Osteocyte (in vitro differentiated cells): ENCODE measurements at places on chromosomes 16 and 17. TPM values are rescaled to one million over a fixed set of nuclear protein-coding genes. Genes with fewer than 3 reads are reported as not detected.

- H3K4me3 ChIP-seq = no peak overlapping the region
- H3K4me1 ChIP-seq = peaks cover 6% of the 10 kb centered on the region
- no peak overlapping the region for H3K27ac ChIP-seq
Observed at GRCh38 chr17:36920032-36921005, 17.0 kb upstream of the LHX1 start.

DNA sequence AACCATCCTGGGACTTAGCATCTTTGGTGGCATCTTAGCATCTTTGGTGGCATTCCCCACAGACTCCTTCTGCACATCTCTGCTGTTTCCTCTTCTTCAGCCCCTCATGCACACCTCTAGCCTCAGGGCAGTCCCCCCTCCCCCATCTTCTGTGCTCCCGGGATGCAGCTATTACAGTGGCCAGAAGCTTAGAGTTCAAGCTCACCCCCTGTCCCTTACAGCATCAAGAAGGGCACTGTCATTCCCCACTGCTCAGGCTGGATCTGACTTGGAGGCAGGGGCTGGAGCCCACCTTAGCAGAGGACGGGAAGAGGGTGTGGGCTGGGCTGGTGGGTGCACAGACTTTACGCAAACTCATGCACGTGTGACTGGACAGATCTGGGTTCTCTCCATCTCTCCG, 650 bp downstream of the EPN3 start:
- no peak overlapping the region for H3K27ac ChIP-seq
- no peak for DNase-seq
- H3K27me3 ChIP-seq = peaks cover 44% of the 10 kb centered on the region

GRCh38 chr17:62937606-62938005, 28.4 kb upstream of the TANC2 start:
- H3K4me3 ChIP-seq = no peak overlapping the region
- DNase-seq = no peak
- peaks cover 10% of the 10 kb centered on the region for H3K36me3 ChIP-seq
- peaks cover 35% of the 10 kb centered on the region for H3K27me3 ChIP-seq
- no peak overlapping the region for H3K27ac ChIP-seq
- no peaks in the 10 kb centered on the region for H3K4me1 ChIP-seq

DNA sequence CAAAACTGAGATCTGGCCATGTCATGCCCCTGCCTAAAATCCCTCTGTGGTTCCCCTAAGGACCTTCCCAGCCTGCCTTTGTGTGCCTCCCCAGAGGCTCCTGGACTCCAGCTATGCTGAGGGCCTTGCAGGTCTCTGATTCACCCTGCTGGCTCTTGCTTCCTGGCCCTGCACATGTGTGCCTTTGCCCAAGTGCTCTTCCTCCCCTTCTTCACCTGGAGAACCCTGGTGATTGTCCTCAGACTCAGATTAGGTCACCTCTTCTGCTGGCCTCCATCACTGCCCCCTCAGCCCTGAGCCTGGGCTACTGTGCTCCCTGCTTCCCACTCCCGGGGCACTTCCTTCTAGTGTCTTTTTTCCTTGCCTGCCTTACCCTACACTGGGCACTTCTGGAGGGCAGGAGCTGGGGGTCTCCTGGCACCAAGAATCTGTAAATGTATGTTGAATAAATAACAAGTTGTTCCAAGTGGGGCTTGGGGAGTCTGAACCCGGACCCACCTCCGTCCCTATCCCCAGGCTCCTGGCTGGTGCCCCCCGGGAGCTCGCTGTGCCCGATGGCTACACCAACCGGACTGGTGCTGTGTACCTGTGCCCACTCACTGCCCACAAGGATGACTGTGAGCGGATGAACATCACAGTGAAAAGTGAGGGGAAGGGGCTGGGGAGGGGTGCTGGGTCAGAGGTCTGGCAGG, 7.8 kb downstream of the ITGA3 start:
- no peak for DNase-seq
- peaks cover 15% of the 10 kb centered on the region for H3K36me3 ChIP-seq
- peaks cover 76% of the 10 kb centered on the region for H3K4me1 ChIP-seq
- no peaks in the 10 kb centered on the region for H3K27me3 ChIP-seq
- peak overlapping the region; percentile 95 for H3K27ac ChIP-seq

DNA sequence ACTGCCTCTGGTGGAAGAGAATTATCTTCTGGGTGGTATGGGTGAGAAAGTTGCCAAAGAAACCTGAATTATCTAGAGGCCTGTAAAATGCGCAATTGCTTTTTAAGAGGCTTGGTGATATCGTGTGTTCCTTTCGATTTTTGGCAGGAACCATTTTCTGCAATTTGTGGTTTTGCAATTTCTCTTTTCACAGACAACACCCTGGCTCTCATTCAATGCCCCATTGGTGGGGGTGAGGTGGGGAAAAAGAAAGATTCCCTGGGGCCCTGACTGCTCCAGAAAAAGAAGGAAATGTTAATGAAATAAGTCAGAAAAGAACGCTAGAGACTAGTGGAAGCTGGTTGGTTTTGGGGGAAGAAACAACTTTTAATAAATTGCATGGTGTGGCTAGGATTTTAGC, 77.4 kb downstream of the ANKFN1 start:
- DNase-seq = no peak
- no peak overlapping the region for H3K4me3 ChIP-seq
- H3K4me1 ChIP-seq = no peaks in the 10 kb centered on the region

- no peaks in the 10 kb centered on the region for H3K27me3 ChIP-seq
- no peak overlapping the region for H3K27ac ChIP-seq
- no peak for DNase-seq
- peaks cover 27% of the 10 kb centered on the region for H3K4me1 ChIP-seq
- no peak overlapping the region for H3K4me3 ChIP-seq
- peaks cover 51% of the 10 kb centered on the region for H3K36me3 ChIP-seq
Observed at GRCh38 chr17:63828936-63829335, 1.5 kb upstream of the FTSJ3 start.

- H3K27me3 ChIP-seq = no peaks in the 10 kb centered on the region
- H3K36me3 ChIP-seq = no peaks in the 10 kb centered on the region
- H3K4me1 ChIP-seq = peaks cover 29% of the 10 kb centered on the region
- DNase-seq = no peak
- H3K4me3 ChIP-seq = no peak overlapping the region
- peak overlapping the region; percentile 78 for H3K27ac ChIP-seq
Observed at GRCh38 chr16:1713933-1714332, 7.9 kb downstream of the MAPK8IP3 start.

DLG4 gene
- 32.6 and 38.5 TPM in 2 replicates for total RNA-seq

DNA sequence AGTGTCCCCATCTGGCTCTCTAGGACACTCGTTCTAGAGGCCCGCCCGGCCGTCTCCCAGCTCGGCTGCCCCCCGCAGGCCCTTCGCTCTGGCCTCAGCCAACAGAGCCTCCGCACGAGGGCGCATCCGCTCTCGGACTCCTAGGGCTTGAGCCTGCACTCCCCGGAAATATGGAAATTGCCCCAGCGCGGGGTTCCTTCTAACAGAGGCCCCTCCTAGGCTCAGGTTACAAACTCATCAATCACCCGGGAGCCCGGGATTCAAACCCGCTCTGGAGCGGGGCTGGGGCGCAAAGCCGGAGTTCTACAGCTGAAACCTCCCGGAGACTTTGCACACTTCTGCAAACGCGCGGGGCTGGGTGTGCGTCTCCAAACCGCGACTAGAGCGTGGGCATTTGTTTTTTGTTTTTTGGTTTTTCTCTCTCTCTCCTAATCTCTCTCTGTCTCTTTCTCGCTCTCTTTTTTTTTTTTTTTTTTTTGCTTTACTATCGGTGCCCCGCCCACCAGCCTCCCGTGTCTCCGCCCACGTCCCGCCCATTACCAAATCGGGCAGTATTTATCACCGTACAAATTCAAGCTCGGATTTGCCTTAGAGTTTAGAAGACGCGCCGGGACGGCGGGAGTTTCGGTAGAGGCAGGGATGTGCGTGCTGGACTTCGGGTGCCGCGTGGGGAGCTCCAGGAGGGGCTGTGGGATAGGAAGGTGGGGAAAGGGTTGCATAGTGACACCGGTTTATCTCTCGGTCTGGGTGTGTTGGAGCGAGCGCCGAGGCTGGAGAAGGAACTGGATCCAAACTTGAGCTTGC, 2.4 kb upstream of the FOXL1 start:
- H3K4me3 ChIP-seq = peak overlapping the region; percentile 98
- peaks cover 32% of the 10 kb centered on the region for H3K36me3 ChIP-seq
- H3K4me1 ChIP-seq = peaks cover 92% of the 10 kb centered on the region
- peak overlapping the region; percentile 100 for H3K27ac ChIP-seq
